Pancreas (tissue), 10 donors: ENCODE measurements at places on chromosomes 2 and 18.

DNA sequence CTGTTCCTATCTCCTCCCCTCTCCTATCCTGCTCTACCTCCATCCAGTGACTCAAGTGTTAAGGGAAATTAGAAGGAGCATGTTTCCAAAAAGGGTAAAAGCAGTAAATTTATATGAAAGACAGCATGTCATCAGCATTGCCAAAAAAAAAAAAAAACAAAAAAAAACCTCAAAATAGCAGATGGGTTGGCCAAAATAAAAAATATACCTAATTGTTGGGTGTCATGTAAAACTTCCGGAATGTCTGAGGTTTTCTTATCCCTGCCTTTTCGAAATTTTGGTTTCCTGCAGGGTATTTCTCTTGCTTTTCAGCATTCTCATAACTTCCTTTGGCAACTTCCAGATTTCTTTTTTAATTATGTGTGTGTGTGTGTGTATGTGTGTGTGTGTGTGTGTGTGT lies 241.6 kb upstream of the FN1 start:
- no peak for DNase-seq

- DNase-seq, result no peak
These were observed 346.8 kb downstream of the ANAPC1 start for GRCh38 chr2:111537078-111537655.

DNA sequence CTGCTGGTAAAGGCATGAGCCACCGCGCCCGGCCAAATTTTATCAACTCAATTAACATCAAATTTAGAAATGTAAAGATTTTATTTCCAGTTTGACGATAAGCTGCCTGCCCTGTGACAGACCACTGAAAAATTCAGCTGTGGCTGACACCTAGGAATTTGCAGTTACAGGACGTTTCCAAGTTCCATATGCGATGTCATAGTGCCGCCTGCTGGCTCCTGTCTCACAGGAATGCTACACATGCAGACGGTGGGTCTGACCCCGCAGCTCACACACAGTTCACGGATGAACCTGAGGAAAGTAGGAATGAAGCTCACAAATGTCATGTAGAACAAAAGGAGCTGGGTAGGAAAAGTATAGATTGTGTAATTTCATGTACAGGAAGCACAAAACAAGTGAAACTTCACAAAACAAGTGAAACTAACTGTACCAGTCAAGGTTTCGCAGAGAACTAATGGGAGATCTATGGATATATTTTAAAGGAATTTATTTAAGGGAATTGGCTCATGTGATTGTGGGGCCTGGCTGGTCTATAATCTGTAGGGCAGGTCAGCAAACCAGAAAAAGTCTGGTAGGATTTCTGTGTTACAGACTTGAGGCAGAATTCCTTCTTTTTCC lies 13.2 kb upstream of the SEH1L start:
- DNase-seq, result peak; percentile 63

- DNase-seq, result no peak
These were observed 20.2 kb downstream of the ZNF516 start for GRCh38 chr18:76474824-76475223.
